Fibroblast of pulmonary artery (primary cell): ENCODE measurements at places on chromosomes 2 and 18.

GRCh38 chr2:70718736-70719135 lies 49.3 kb downstream of the ADD2 start:
- no peak for DNase-seq

- no peak for DNase-seq
Observed at GRCh38 chr2:241796610-241797138, 12.3 kb upstream of the NEU4 start.

DNA sequence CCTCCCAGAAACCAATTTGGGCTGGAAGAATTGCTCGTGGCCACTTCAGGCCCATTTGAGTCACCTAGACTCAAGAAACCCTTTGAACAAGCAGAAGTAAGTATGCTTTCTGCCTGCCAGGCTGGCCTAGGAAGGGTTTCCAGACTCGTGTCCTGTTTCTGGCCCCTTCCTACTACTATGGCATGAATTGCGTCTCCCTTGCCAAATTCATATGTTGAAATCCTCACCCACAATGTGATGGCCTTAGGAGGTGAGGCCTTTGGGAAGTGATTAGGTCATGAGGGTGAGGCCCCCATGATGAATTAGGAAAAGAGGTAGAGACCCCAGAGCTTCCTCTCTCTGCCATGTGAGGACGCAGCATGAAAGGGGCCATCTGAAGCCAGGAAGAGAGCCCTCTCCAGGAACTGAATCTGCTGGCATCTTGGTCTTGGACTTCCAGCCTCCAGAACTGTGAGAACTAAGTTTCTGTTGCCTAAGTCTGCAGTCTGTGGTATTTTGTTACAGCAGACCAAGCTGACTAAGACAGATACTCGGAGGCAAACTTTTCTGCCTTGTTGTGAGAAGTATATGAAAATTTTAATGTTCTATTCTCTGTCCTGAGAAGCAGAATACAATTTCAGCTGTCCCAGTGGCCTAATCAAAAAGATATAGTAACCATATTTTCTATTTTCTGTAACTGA lies 13.1 kb downstream of the GPR45 start:
- no peak for DNase-seq

DNA sequence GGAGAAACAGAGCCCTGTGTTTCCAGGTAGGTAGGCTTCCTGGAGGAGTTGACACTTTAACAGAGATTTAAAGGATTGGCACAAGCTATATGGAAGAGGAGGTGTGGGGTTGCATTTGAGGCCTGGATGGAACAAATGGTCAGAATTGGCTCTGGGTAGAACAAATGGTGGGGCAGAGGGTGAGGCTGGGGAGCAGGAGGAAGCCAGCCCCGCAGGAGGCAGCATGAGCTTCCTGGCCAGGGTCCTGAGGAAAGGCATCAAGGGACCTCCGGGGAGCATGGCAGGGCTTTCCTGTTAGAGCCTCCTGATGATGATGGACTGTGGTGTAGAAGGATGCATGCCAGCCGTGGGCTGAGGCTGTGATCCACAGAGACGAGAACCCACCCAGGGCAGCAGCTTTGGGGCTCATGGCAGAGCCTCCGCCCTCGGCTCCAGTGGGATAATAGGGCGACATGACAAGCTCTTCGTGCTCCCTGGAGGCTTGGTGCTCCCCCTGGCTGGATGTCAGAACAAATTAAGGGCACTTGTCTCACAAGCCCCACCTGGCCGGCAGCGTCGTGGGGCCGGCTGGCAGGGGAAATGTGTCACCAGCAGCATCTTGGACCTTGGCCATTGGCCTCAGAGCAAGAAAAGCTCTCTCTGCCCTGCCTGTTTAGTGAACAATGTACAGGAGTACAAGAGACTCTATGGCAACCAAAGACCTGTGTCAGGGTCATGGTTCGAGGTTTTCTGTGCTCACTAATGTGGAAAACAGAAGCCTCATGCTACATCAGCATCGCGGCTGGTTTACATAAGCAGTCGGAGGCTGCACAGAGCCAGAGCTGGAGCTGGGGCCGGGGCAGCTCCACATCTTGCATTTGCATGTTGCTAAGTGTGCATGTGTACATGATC lies 153.5 kb downstream of the MYCN start:
- no peak for DNase-seq

GRCh38 chr18:6413579-6414117 lies 1.1 kb downstream of the L3MBTL4 start:
- no peak for DNase-seq

- DNase-seq, result no peak
Observed at GRCh38 chr2:30899516-30900054, 92.3 kb upstream of the CAPN13 start.
